ENCODE measurements at places on chromosomes 5 and 9.

GRCh38 chr5:98679963-98680362 lies 93.5 kb upstream of the RGMB start:
- no peak for DNase-seq

DNA sequence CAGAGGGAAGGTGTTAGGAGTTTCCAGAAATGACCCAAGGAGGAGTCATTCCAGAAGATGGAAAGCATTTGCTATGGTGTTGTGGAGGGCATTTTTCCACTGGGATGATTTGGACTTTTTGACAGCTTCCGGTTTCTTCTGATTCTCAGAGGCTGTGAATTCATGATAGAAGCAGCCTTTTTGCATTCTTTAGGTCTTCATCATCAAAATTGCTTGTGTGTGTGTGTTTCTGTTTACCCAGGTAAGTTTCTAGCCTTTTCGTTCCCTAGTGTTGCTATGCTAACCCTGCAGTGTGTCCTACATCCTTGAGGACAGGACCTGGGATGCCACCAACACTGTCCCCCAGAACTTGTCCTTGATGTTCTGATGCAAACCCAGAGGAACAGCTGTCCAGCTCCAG lies 19.6 kb downstream of the IRX1 start:
- no peak for DNase-seq

DNA sequence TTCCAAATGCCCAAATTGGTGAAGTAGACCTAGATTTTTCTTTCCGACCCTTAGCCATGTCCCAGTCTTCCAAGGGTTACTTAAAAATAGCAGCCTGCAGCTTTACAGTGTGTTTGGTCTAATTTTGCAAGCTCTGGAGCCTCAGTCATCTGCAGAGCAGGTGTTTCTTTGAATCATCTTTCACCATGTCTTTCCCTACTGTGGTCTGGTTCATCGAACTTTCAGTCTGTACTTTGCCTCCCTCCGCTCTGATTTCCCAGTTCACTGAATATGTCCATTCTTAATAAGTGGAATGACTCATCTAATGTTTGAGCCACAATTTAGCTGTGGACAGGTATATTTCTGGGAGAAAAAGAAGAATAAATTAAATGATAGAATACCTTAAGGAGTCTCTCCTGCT lies 1060.7 kb downstream of the EFNA5 start:
- no peak for DNase-seq

- no peak for DNase-seq
These were observed 76.4 kb downstream of the EHMT1 start for GRCh38 chr9:137694962-137695875.

- no peak for DNase-seq
These were observed 329.3 kb upstream of the BRINP1 start for GRCh38 chr9:119698535-119698934.

GRCh38 chr9:116152390-116152789 lies 1.2 kb upstream of the PAPPA start:
- DNase-seq: no peak

DNA sequence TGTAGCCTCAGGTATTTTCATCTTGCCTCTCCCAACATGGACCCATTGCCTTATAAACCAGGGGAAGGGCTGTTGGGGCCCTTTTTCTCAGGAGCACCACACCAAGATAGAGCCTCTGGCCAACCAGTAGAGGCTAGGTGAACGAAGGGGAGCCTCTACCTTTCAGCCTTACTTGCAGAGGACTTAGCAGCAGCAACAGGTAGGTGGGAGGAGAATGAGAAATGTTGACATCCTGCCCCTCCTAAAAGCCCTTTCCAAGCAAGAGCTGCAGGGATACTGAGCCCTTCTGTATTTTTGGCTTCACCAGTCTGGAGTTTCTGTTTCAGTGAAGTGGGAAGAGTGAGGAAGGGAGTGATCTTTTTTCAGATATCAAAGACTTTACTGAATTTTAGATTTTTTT lies 77.4 kb downstream of the MTREX start:
- DNase-seq: no peak

Measured in AG04450 (cell line).